Forelimb muscle (tissue), 1 donor: ENCODE measurements at places on chromosomes 7 and 10. TPM values are rescaled to one million over a fixed set of nuclear protein-coding genes. Genes with fewer than 3 reads are reported as not detected.

The CCDC172 gene
- not detected for polyA plus RNA-seq

The TIMM23B gene
- polyA plus RNA-seq, result 15.4 TPM

The RASSF4 gene
- polyA plus RNA-seq, result 78.0 TPM

The PAX4 gene
- not detected for polyA plus RNA-seq

The TSPAN13 gene
- polyA plus RNA-seq, result 56.9 TPM

The AGBL3 gene
- polyA plus RNA-seq, result 4.9 TPM

The AKR1D1 gene
- 0.06 TPM for polyA plus RNA-seq

The PLAU gene
- polyA plus RNA-seq, result 29.4 TPM

The MLXIPL gene
- 0.10 TPM for polyA plus RNA-seq

The BAMBI gene
- 2.3 TPM for polyA plus RNA-seq

The PDCD11 gene
- 24.6 TPM for polyA plus RNA-seq

The GATAD1 gene
- 24.9 TPM for polyA plus RNA-seq

The INHBA gene
- 3.4 TPM for polyA plus RNA-seq

The NUB1 gene
- polyA plus RNA-seq, result 35.5 TPM

The CALHM2 gene
- polyA plus RNA-seq, result 14.4 TPM
